ENCODE measurements at places on chromosomes 6 and 20.

GRCh38 chr6:79862711-79863110 lies 84.6 kb downstream of the ELOVL4 start:
- DNase-seq: no peak

DNA sequence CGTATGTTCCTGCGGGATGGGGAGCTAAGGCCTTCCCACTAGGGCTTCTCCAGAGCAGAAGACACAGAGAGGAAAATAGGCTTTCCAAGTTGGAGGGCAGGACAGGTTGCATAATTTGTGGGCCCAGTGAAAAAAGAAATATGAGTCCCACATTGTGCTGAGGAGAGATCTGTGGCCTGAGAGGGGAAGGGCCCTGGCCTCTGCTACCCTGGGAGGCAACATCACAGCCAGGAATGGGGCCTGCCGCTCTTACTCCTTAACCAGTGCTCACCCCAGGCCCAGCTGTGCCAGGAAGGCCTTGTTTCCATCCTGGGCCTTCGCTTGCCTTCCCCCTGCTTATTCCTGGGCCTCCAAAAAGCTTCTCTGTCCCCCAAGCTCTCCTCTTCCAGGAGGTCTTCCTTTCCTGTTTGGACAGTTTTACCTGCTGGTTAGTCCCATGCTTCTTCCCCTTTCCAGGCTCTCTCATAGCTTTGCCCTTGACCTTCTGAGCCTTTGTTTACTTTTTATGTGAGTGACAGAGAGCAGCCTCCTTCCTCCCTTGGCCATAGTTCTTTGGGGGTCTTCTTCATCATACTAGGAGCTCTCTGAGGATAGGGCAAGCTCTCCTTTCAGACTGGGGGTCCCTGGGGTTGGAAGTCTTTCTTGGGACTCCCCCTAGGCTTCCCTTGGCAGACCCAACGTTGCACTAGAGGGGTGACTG lies 26.2 kb upstream of the VEGFA start:
- no peak for DNase-seq

DNA sequence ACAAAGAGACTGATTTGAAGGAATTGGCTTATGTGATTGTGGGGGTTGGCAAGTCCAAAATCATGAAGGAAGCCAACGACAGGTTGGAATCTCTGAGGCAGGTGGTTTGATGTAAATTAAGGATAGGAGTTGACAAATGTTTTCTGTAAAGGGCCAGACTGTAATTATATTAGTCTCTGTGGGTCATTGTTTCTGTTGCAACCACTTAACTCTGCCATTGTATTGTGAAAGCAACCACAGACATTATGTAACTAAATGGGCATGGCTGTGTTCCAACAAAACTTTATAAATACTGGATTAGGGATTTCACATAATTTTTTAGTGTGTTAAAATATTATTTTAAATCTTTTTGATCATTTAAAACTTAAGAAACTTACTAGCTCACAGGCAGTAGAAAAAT lies 199.2 kb upstream of the MYLIP start:
- DNase-seq: no peak

- no peak for DNase-seq
These were observed 468.5 kb downstream of the KIF16B start for GRCh38 chr20:16104783-16105182.

- DNase-seq: peak; percentile 16
These were observed 167.4 kb upstream of the OLIG3 start for GRCh38 chr6:137661601-137662000.

DNA sequence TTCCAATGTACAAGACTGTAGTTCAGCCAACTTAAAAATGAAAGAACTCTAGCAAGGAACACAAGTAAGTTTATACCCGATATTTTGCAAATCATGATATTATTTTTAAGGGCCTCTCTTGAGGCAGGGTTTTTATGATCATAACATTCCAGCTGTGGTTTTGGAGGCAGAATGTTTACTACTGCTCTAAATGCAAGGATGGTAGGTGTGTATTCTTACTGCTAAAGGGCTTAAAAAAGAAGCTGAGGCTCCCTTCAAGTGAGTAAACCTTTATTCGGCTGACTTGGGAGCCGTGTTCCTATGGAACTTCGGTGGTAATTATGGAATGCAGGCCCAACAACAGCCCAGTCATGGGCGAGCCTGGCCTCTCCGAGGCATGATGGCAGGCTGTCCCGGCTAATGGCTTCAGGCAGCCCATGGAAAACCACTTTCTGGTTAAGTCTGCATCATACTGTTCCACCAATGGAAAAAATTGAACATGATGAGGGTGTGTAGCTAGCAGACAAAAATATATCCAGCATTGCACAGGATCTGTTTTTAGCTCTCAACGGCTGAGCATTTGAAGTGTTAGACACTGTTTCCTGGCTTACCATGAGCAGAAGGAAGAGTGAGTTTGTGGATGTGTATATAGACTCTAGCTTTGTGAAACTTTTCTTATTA lies 111.5 kb downstream of the TIAM2 start:
- no peak for DNase-seq

GRCh38 chr20:61882716-61883615 lies 182.7 kb downstream of the TAF4 start:
- no peak for DNase-seq

- no peak for DNase-seq
These were observed at the start of gene GGTLC1 for GRCh38 chr20:23988561-23988960. TSS of gene GGTLC1 (minus strand) at chr20:23988779. CDS start at chr20:23986611, 2,168 bp downstream.

DNA sequence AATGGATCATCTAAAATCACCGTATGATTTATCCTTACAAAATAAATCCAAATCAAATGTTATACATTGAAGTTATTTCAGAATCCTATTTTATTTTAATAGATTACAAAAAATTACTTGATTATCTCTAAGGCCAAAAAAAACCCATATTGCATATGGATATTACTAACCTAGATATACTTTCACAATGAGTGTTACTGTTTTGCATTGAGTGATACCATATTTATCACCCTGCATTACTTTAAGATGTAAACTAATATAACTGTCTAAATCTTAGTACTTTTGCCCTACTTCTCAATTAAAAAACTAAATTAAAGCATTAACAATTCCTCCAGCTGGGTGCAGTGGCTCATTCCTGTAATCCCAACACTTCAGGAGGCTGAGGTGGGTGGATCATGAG lies 11.1 kb downstream of the PPIL4 start:
- DNase-seq: no peak

DNA sequence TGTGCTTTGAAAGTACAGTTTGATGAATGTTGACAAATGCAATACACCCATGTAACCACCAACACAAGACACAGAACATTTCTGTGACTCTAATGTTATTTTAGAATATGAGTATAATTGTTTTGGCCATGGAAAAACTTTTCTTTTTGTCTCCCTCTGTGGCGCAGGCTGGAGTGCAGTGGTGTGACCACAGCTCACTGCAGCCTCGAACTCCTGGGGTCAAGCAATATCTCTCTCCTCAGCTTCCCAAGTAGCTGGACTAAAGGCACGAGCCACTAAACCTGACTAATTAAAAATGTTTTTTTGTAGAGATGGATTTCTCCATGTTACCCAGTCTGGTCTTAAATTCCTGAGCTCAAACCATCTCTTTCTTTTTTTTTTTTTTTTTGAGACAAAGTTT lies 20.3 kb upstream of the BCAS4 start:
- no peak for DNase-seq

GRCh38 chr20:41572010-41572572 lies 46.1 kb downstream of the CHD6 start:
- peak; percentile 10 for DNase-seq

GRCh38 chr6:117613920-117614560 lies 11.7 kb upstream of the GOPC start:
- DNase-seq: no peak

DNA sequence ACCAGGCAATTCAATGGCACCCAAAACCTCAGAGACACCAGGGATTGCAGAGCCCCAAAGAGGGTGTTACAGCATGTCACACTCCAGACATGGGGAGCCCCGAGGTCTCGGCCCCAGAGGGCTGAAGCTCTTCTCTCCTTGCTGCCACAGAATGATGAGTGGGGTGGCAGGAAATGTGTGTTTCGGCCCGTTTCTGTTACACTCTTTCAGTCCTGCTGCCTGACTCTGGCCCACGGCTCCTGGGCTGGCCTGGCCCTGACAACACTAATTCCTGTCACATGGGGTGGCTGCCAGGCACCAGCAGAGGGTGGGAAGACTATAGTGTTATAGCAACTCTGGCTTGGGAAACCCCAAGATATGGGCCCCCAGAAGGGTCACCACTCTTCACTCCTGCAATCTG lies 183.6 kb downstream of the KHDRBS2 start:
- no peak for DNase-seq

- no peak for DNase-seq
These were observed 25.4 kb downstream of the DOP1A start for GRCh38 chr6:83092756-83093399.

- no peak for DNase-seq
These were observed 20.7 kb upstream of the ASIP start for GRCh38 chr20:34220561-34220960.

DNA sequence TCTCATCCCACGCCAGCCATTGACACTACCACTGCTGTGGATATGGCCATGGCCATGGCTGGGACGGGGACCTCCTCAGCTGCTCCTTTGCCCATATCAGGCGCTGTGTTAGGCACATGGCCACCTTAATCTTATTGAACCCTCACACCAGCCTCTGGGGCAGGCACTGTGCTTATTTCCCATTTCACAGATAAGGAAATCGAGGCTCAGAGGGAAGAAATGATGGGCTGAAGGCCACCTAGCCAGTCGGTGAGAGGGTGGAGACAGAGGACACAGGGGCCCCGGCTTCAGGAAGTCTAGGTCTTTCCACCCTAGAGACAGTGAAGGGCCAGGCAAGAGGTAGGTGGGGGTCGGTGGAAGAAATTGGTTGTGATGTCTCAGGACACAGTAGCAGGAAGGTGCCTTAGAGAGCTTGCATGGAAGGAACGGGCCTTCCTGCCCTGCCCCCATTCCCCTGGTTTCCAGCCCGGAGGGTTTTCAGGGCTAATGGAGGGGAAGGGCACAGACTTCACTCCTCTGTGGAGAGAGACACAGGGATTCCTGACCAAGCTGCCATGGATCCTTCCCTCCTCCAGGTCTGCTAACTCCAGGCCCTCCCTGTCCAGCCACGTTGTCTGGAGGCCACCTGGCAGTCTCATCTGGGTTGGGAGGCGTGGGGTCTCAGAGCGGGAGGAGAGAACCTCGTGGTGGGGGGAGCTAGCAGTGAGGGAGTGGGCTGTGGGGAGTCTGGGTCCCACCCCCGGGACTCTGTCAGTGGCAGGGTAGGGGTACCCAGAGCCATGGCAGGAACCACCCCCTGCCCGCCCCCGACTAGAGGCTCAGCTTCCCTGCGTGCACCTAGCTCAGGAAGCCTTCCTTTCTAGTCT lies 120.4 kb downstream of the VEGFA start:
- no peak for DNase-seq

GRCh38 chr20:4256874-4257273 lies 241.5 kb upstream of the RNF24 start:
- DNase-seq: no peak

DNA sequence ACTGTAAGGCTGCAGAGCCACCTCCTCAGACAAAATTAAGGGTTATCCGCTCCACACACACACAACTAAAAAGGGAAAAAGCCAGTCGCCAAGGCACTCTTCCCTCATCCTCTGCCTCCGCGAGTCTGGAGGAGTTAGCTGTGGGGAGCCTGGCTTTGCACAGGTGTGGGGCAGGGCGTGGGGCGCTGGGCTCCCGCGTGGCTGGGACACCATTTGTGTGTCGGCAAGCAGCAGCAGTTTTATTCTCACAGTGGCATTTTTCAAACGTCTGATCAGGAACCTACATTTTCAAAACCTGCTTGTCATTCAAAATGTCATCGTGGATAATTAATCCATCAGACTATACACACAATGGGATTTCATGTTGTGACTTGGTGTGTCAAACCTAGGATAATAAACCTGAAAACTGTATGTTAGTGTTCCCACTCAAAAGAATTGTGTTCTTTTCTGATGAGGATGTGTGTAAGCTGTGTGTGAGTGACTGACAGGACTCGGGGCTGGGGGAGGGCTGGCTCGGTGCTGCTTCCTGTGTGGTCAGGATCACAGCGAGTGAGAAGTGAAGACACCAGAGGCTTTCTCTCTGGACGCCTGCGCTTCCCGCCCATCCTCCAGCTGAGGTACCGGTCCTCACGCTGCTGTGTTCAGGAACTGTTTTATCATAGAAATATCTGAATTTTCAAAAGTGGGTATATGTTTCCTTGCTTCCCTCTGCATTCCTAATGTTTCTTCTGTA lies 83.1 kb downstream of the IRF4 start:
- no peak for DNase-seq

GRCh38 chr6:1407499-1407990 lies 18.2 kb downstream of the FOXF2 start:
- DNase-seq: no peak

GRCh38 chr6:18412068-18412467 lies 24.9 kb downstream of the RNF144B start:
- DNase-seq: no peak

DNA sequence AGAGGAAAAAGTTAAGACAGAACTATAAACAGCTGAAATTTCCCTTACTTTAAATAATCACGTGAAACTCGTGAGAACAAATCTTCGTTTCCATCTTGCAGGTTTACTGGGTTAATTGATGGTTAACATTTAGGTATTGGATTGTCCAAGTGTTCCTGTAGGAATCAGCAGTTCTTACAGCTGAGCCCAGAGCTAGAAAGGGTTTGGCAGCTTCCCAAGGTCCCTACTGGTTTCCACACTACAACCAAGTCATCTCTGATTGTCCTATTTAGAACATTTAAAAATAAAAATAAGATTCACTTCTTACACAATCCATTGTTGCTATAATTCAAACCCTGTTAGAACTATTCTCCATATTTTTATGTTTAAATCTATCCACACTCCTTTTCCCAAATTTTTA lies 15.8 kb downstream of the MPC1 start:
- no peak for DNase-seq

DNA sequence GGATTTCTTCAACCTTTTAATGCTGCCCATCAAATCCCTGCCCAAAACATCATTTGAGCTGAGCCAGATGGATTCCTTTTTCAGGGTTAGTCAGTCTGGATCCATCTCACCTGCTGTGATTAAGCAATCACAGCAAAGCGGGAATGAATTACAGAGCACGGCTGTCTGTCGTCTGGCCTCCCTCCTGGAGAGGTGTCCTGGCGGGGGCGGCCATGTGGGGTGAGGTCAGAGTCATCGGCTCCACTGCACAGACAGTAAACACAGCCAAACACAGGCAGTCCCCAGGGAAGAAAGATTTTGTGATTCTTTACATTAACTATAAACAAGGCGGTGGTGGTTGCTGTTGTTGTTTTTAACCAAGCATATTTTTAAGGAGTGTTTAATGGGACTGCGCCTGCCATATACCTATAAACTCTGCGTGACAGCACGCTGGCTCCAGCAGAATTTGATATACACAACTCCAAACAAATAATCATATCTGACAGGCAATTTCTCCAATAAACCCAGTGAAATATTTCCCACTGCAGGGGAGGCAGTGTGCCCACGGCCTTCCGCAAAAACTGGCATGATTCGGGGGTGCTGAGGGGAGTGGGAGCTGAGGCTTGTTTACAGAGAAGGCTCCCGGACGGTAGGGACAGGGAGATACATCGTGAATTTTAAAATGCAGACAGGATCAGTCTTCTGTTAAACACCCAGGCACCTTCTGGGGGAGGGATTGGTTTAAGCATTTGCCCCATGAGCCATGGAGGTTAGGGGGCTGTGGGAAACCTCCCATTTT lies 232.0 kb upstream of the PMEPA1 start:
- peak; percentile 51 for DNase-seq

- DNase-seq: no peak
These were observed 97.5 kb downstream of the GMDS start for GRCh38 chr6:2147766-2148448.

GRCh38 chr6:43948527-43949485 lies 178.4 kb downstream of the MRPL14 start:
- DNase-seq: no peak

GRCh38 chr20:18057994-18058349 lies 256 bp upstream of the OVOL2 start:
- DNase-seq: peak; percentile 66
